Dorsolateral prefrontal cortex (tissue), 122 donors: ENCODE measurements at places on chromosomes 13 and 19.

- no peak for DNase-seq
Measured at GRCh38 chr13:23799945-23800344, 89.3 kb downstream of the MIPEP start.

- no peak for DNase-seq
Measured at GRCh38 chr13:109123971-109124370, 494.6 kb downstream of the MYO16 start.

DNA sequence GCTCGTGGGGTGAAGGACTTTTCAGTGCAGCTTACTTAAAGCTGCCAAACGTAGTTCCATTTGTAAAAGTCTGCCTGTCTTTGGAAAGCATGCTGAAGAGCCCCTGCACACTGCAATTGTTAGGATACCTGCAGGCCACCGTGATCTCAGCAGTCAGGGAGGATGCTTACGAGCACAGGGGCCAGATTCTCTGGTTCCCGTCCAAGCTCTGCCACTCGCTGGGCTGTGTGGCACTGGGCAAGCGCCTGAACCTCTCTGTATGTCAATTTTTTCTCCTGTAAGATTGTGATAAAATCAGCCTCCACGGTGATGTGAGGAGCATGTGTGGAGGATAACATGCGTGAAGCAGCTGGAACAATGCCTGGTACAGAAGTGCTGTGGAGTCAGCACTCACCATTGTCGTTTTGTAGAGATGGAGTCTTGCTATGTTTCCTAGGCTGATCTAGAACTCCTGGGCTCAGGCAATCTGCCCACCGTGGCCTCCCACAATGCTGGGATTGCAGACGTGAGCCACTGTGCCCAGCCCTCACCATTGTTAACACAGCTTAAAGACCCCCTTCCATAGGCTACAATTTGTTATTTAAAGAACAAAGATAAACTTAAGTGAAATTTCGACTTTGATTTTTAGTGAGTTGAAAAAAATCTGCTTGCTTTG, 3.5 kb downstream of the ADPRHL1 start:
- no peak for DNase-seq

GRCh38 chr19:44260343-44260681, 626 bp downstream of the ZNF233 start:
- DNase-seq: no peak

GRCh38 chr13:25625414-25625813, 253.6 kb downstream of the ATP8A2 start:
- DNase-seq: no peak

DNA sequence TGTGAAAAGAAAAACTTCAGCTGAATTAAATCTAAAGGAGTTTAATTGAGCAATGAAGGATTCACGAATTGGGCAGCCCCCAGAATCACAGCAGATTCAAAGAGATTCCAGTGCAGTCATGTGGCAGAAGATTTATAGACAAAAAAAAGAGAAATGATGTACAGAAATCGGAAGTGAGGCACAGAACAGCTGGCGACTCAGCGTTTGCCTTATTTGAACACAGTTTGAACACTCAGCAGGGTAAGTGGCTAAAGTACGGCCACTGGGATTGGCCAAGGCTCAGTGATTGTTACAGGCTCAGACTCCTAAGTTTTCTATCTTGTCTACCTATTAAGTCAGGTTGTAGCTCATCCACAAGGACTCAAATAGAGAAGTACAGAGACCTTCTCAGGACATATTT, 11.6 kb upstream of the CFAP97D2 start:
- DNase-seq: no peak
